ENCODE measurements at places on chromosomes 1 and 21.

GRCh38 chr1:81876901-81877733, 76.4 kb downstream of the ADGRL2 start:
- no peak for DNase-seq

DNA sequence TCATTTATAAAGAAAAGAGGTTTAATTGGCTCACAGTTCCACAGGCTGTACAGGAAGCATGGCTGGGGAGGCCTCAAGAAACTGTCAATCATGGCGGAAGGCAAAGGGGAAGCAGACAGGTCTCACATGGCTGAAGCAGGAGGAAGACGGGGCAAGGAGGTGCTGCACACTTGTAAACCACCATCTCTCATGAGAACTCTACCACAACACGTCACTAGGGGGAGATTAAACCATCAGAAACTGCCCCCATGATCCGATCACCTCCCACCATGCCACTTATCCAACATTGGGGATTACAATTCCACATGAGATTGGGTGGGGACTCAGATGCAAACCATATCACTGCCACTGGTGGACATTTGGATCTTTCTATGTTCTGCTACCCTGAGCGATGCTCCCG, 351.4 kb downstream of the NPHP4 start:
- no peak for DNase-seq

- DNase-seq: peak; percentile 40
Observed at GRCh38 chr1:36321119-36321951, 2.1 kb downstream of the EVA1B start.

- DNase-seq: peak; percentile 78
Observed at GRCh38 chr1:33633019-33633801, 160.8 kb downstream of the ZSCAN20 start.

DNA sequence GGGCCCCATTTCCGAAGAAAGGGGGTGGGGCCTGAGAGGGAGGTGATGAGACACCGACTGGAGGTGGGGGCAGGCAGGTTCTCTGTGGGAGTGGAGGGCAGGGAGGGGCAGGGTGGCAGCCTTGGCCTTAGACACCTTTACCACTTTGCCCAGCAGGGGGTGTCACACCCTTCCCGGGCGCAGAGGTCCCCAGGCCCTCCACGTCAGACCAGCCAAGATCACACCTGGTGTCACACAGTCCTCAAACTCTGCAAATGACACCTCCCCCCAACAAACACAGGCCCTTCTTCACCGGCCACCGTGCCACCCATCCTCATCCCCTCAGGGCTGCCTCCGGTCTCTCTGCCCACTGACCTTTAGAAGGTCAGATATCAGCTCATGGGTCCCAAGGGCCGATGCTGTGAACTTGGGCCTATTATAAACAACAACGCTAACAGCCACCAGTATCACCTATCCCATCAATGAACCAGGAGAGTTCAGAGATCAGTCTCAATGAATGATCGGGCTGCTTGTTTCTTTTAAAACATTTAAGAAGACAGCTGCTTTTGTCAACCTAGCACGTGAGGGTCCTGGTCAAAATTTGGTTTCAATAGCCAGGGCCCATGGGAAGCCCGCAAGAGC, 103.9 kb downstream of the CASZ1 start:
- DNase-seq: peak; percentile 69

DNA sequence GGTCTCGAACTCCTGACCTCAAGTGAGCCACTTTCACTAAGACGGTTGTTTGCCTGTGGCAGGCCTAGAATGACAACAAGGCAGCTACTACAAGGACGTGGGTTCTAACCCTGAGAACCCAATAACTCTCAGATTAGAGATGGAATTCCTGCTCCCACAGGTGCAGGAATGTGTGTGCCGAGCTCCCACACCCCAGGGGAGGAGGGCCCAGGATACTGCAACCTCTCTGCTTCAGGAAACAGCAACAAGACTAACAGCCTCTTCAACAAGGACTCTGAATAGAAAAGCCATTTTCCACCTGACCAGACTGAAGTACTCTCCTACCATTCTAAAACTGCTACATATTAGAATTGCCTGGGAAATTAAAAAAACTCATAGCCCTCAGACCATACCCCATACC, 4.9 kb downstream of the LSM10 start:
- DNase-seq: no peak

DNA sequence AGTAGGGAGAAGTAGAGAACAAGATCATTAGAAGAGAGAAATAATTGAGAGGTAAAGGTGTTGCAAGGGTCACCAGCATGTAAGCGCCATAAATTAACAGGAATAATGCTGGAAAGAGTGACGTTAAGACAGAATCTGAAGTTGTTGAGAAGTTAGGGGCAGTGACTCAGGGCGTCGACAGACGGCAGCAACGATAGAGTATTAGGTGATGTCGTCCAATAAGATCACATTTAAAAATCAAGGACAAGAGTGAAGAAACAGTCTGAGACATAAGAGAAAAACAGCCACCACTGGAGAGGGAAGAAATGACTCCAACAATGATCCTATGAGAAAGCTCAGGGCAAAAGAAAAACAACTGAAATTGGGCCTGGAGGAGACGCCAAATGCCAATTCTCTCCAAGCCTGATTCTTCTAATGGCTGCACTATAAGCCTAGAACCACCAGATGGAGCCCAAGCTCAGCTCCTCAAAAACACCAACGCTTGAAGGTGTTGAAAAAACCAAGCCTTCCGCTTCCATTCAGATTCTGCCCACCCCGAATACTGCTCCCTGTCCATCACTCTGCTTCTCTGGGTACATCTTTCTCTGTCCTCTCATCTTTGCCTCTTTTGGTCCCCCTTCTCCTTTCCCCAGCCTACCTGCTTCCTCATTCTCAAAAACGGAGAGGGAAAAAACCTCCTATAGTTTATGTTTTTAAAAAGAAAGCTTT, 70.0 kb downstream of the LUZP1 start:
- peak; percentile 38 for DNase-seq

DNA sequence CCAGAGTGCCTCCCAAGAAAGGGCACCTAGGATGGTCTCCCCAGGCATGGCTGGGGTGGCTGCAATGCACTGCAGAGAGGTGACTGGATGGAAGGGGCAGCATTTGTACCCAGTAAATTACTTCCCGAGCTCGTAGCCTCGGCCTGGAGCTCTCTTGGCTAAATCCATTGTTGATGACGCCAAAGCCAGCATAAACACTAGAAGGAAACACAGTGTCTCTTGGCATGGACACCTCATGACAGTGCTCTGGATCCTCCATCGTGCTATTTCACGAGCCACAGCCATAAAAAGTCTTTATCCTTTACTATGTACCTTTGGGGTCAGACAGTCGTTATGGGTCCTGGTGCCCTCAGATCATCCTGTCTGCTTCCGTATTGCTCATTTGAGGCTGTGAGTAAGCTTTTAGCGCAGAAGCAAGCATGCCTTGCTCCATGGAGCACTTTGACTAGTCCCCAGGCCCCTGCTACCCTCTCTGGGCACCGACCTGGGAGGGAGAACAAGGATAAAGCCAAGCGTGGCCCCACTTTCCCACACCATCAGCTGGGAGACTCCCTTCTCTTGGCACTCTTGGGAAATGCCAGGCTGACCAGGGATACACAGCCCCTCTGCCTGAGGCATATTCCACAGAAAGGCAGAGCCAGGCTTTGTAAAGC, 10.3 kb upstream of the PRELP start:
- DNase-seq: no peak

- DNase-seq: no peak
Observed at GRCh38 chr1:117675907-117676430, 70.1 kb downstream of the TENT5C start.

DNA sequence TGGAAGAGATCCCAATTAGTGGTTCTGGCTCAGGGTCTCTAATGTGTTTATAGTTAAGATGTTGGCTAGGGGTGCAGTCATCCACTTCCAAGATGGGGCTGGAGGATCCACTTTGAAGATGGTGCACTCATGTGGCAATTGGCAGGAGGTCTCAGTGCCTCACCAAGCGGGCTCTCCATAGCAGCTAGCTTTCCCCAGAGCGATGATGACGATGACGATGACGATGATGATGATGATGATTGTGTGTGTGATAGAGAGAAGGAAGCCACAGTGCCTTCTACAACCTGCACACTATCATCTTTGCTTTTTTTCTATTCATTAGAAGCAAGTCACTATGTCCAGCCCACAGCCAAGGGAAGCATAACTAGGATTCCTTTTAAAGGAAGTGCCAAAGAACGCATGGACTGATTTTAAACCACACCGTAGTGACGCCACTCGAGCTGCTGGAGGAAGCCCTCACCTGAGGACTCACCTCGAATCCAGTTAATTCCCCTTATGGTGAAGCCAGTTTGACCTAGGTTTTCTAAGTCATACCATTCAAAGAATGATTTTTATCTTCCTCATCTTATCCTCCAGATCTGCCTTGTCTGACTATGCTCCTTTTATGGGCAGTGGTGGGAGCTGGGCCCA, 49.4 kb downstream of the SRRM1 start:
- no peak for DNase-seq

DNA sequence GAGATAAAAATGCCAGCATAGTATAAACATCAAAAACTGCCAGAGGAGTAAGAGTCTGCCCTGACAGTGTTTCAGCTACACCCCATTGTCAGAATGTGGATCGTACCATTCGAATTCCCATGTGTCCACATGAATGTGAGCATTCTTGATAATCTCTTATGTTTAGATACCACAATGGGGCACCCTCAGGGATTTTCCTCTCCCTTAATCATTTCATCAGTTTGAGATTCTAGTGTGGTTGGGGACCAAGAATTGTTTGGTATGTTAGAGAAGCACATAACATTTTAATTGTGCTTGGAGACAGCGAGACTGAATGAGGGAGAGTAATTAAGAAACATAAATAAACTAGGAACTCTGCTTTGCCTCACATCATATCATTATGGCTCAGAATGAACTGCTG, 120.2 kb downstream of the ZC3H11B start:
- DNase-seq: no peak

- no peak for DNase-seq
Observed at GRCh38 chr21:45618287-45618686, 25.2 kb upstream of the PCBP3 start.
